Right lung (tissue), 10 donors: ENCODE measurements at places on chromosomes 2 and 18. TPM values are rescaled to one million over a fixed set of nuclear protein-coding genes. Genes with fewer than 3 reads are reported as not detected.

CIB4 gene
- polyA plus RNA-seq = 0.83 TPM

ALK gene
- 0.03 TPM for polyA plus RNA-seq

ARPC2 gene
- 257 TPM for polyA plus RNA-seq

MC2R gene
- polyA plus RNA-seq = not detected

SEMA4C gene
- polyA plus RNA-seq = 47.0 TPM

ADCYAP1 gene
- 0.05 TPM for polyA plus RNA-seq

TUBA3E gene
- 0.17 TPM for polyA plus RNA-seq

EFEMP1 gene
- 138 TPM for polyA plus RNA-seq

ST3GAL5 gene
- polyA plus RNA-seq = 81.3 TPM

- DNase-seq = no peak
These were observed 43.0 kb upstream of the ITGAV start for GRCh38 chr2:186546846-186547245.

DNA sequence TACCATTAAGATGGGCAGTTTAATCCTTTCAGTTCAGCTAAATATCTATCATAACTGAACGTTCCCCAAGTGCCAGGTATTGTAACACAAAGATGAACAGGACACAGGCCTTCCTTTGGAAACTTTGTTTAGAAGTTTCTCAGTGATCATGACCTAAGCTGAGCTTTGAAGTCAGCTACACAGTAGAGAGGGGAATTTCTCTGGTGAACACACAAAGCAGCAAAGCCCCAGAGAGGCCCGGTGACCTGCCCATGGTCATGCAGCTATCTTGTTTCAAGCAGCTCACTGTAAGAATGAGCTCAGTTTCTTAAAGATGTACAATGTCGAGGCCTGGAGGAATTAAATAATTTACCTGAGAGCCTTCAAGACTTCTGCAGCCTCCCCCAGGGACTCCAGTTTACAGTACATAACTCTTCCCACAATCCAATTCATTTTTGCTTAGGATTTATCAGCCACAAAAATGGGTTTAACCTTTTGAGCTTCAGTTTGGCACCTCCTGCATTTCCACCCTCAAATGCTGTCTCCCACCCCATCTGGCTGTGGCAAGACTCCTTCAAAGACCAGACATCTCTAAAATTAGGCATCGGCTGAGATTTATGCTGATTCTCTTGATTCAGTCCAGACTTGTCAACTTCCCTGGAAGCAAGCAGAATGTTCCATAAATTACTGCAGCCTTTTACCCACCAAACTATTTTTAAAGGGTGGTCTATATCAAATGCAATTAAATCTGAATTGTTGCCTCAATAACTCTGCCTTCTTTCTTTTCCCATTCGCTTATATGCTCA, 325.6 kb downstream of the TXNL1 start:
- no peak for DNase-seq

- peak; percentile 89 for DNase-seq
These were observed 272.9 kb downstream of the CDH20 start for GRCh38 chr18:61606068-61606660.

DNA sequence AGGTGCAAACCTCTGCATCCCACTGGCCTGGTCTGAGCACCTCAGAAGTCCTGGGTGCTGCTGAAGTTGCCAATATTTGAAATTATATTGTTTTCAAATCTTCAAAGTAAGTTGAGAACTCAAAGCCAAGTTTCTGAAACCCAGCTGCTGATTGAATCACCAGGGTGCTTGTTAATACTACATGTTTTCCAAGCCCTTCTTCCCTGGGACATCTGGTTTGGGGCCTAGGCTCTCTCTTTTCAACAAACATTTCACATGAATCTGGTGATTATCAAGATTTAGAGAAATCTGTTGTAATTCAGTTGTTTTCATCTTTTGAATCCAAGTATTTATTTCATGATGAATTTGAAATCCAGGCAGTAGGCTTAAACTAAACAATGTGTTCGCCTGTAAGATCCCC, 24.4 kb downstream of the MLPH start:
- DNase-seq = no peak

DNA sequence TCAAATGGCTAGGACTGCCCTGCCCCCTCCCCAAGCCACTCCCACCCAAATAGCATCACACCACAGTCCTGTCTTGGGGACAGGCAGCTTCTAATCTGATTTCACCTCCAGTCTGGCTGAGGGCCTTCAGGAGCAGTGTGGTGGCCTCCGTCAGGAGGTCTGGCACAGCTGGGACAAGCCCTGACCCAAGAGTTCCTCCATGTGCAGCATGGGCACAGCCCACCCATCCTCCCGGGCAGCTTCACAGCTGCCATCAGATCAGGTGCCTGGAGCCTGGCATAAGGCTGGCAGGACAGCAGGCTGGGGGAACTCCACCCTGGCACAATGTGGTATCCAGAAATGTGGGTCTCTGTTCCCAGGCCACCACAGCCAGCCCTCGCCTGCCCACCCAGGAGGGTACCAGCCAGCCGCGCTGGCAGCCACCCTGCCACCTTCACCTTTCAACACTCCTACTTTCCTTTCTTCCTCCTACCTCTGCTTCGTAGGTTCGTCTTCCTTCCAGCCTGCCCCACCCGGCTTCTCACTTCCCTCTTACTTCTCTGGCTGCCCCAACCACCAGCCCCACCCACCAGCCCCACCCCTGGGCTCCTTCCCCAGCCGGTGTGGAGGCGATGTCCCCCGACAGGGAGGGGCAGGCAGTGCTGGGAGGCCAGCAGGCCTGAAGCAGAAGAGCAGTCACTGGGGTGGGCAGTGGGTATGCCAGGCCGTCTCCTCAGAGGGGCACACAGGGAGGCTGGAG, at the start of gene CAPG:
CAPG (minus strand) TSS at position 522 of the 739 bp plus-strand sequence. CDS start 8,221 bp downstream, outside the sequence.
- no peak for DNase-seq

DNA sequence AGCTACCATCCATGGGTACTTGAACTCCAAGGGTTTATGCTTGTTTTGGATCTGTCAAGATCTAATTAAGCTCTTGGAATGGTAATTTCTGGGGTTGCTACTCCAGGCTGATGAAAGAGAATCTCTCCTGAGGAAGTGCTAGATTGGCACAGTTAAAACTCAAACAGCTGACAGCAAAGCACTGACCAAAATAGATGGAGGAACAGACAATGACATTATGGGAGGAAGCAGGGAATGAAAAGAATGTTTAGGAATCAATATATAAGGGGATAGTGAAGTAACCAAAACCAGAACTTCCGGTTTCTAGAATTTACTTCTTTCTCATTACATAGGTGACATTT, 6.3 kb downstream of the THUMPD2 start:
- no peak for DNase-seq

DNA sequence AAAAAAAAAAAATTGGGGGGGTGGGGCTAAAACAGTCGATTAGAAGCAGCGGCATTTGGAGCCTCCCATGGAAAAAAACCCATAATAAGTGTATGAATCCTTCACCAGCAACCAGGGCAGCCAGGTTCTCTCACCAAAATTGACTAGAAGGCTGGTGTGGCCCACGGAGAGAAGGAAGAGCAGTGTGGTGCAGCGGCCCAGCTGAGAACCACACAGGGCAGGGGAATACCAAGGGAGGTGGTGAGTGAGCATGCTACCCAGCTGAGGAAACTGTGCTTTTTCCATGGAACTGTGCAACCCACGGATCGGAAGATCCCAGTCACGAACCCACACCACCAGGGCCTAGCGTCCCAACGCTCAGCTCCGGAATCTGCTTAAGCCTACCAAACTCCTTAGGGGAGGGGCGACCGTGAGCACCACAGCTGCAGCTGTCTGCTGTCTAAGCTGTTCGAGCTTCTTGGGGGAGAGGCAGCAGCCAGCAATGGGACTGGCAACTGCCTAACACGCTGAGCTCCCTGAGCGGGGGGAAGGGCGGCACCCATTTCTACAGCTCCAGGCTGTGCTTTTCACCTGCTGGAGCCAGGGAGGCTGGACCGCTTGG, 1037.2 kb upstream of the ACVR2A start:
- no peak for DNase-seq

- DNase-seq = no peak
These were observed 1.5 kb downstream of the IKZF2 start for GRCh38 chr2:213149949-213150314.

DNA sequence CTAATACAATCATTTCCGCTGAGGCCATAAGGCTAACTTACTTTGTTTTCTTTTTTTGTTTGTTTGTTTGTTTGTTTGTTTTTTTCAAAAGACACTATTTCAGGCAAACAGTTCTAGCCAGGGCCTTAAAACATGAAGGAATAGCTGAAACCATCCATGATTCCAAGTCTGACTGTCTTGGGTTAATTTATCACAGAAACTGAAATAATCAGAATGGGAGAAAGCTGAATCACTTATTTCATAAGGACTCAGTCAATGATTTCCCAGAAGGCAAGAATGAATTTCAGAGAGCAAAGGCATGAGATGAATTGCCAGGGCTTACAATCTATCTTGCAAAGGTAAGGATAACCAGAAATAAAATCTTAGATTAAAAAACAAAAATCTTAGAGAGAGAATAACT, 1315.1 kb downstream of the SUCLG1 start:
- DNase-seq = no peak

DNA sequence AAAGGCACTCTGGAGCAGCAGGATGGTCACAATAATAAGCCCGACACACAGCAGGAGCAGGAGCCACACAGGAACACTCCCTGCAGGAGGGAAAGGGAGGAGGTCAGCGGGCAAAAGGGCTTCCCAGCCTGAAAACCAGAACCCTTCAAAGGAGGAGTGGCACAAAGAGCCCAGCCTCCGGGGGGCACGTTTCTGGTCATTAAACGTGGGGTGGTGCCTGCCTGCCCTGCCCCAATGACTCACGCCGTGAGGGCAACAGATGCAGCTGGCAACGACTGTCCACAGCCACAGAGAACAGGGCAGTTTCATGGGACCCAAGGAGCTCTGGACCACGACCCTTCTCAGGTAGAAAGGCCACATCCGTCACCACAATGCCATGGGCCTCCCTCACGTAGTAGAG, 3.0 kb downstream of the PREB start:
- DNase-seq = no peak

DNA sequence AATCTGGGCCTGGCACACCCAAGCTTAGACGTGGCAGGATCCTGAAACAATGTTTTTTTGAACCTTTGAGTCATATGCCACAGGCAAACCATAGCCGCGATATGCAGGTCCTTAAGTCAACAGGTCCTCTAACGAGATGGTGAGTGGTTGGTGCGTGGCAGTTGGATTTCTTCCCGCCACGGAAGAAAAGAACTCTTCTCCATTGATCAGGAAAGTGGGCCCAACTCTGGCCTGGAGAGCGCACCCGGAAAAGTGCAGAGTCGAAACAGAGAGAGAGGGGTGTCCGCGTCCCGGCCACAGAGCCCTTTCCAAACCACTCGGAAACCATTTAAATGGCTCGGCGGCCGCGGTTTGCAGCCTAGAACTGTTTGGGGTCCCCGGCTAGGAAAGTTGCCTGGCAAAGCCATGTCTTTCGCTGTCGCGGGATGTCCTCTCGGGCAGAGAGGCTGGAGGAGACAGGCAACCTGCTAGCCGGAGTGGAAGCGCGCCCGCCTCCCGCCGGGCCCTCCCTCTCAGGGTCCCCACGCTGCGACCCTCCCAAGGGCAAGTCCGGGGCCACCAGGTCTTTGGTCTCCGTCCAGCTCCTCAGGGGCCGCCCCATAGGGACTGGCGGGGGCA, 777 bp downstream of the GALNT3 start:
- DNase-seq = peak; percentile 11

GRCh38 chr2:220433131-220433530, 805.7 kb downstream of the SLC4A3 start:
- no peak for DNase-seq

GRCh38 chr2:75022516-75022915, 64.1 kb downstream of the POLE4 start:
- DNase-seq = no peak

- no peak for DNase-seq
These were observed 69.7 kb downstream of the UGGT1 start for GRCh38 chr2:128160616-128161275.

GRCh38 chr2:42513252-42513918, 19.6 kb upstream of the KCNG3 start:
- no peak for DNase-seq

- no peak for DNase-seq
These were observed 151.1 kb downstream of the SH3BP4 start for GRCh38 chr2:235102896-235103295.

- no peak for DNase-seq
These were observed 39.5 kb upstream of the IL1RL1 start for GRCh38 chr2:102271844-102272243.

DNA sequence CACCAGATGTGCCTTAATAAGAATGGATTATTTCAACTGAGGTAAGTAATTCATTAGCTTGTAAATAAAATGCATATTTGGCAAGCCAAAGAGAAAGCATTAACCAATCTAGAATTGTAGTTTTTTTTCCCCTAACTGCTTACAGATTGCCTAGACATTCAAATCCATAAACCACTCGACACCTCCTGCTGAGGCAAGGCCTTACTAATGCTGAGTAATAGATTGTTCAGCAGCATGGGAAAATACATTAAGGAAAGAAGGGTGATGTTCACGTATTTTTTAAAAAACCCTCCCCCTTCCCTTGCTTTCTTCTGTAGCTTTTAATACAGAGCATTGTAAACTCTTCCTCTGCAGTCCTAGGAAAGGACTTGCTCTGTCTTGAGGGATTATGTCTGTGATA, 17.0 kb upstream of the LINC00305 start:
- DNase-seq = no peak

DNA sequence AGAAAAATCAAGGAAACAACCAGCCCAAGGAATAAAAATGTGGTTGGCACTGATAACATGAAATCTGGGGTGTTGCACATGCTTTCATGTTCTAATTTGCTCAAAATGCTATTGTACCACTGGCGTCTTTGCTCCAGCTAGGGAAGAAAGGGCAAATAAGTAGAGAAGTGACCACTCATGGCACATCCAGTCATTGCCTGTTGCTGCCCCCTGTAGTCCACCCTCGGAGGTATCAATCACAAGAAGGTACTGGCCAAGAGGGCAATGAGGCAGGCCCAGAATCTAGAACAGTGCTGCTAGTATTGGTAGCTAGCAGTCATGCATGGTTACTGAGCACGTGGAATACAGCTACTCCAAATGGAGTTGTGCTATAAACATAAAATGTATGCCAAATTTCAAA, 213.4 kb downstream of the CDCA7 start:
- no peak for DNase-seq

- peak; percentile 39 for DNase-seq
These were observed 31.4 kb downstream of the COLEC11 start for GRCh38 chr2:3626118-3626811.

GRCh38 chr2:37268111-37268510, 36.7 kb downstream of the NDUFAF7 start:
- DNase-seq = no peak

DNA sequence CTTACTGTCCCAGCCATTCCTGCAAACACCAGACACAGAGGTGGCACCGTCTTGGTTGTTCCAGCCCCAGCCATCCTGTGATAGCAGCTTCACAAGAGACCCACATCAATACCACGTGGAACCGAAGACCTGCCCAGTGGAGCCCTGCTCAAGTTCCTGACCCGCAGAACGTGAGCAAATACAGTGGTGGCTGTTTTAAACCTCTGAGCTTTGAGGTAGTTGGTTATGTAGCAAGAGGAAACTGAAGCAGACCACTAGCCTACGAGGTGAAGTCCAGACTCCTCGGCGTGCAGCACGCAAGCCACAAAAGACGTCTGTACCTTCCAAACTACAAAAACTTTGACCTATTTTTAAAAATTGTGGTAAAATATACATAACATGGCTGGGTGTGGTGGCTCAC, 96.1 kb upstream of the ODC1 start:
- no peak for DNase-seq

- DNase-seq = peak; percentile 57
These were observed 923 bp downstream of the FIGLA start for GRCh38 chr2:70789304-70790135.
